ENCODE measurements at places on chromosomes 7 and 10. TPM values are rescaled to one million over a fixed set of nuclear protein-coding genes. Genes with fewer than 3 reads are reported as not detected.

GRCh38 chr10:128870830-128871597 lies 596.0 kb upstream of the MGMT start:
- H3K36me3 ChIP-seq, result no peaks in the 10 kb centered on the region
- H3K27me3 ChIP-seq, result no peaks in the 10 kb centered on the region
- no peak overlapping the region for H3K4me3 ChIP-seq
- no peak for DNase-seq
- no peak overlapping the region for H3K27ac ChIP-seq

GRCh38 chr10:104424719-104425118 lies 71.1 kb downstream of the CFAP58 start:
- no peaks in the 10 kb centered on the region for H3K4me1 ChIP-seq
- no peak for DNase-seq
- peaks cover 7% of the 10 kb centered on the region for H3K27me3 ChIP-seq
- H3K27ac ChIP-seq, result no peak overlapping the region
- H3K4me3 ChIP-seq, result no peak overlapping the region

- H3K27ac ChIP-seq, result peak overlapping the region; percentile 53
- peak; percentile 48 for DNase-seq
- H3K27me3 ChIP-seq, result no peaks in the 10 kb centered on the region
- H3K36me3 ChIP-seq, result no peaks in the 10 kb centered on the region
These were observed 147.1 kb downstream of the RGS10 start for GRCh38 chr10:119395280-119396007.

DNA sequence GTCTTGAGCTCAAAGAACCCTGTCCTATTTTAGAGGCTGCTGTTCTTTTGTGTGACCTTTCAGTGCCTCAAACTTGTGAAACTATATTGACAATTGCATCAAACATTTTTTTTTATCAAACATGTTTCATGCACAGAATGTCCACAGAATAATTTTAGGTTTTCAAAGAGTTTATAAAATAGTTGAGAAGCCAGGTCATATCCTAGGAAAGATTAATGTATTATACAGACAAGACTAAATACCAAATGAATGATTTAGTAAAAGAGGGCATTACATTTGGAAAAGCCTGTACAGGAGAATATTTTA lies 67.0 kb downstream of the CDK6 start:
- no peak overlapping the region for H3K27ac ChIP-seq
- DNase-seq, result no peak
- no peaks in the 10 kb centered on the region for H3K27me3 ChIP-seq
- no peaks in the 10 kb centered on the region for H3K4me1 ChIP-seq
- H3K4me3 ChIP-seq, result no peak overlapping the region
- no peaks in the 10 kb centered on the region for H3K36me3 ChIP-seq

- no peaks in the 10 kb centered on the region for H3K27me3 ChIP-seq
- no peak overlapping the region for H3K4me3 ChIP-seq
These were observed 50.9 kb downstream of the ZNF467 start for GRCh38 chr7:149722356-149722957.

DNA sequence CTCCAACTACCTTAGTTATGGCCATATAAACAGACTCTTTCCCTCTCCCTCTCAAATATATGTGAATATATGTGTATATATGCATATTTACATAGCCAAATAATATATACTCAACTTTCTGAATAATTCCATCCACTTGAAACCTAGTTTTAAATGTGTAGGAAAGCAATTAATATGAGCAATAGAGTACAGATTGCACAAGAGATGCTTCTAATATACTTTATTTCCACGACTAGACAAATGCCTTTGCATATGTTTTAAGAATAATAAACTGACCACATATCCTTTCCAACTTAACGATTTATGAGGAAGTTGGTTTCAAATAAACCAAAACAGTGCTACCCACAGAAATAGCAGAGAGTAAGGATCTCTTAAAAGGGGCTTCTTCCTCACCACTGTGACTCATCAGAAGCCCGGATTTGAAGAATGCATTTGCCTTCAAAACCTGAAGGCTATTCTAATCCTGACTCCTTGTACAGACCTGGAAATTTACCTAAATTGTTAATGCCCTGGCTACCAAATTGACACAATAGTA lies 266.3 kb downstream of the AHR start:
- no peaks in the 10 kb centered on the region for H3K27me3 ChIP-seq
- DNase-seq, result no peak
- no peak overlapping the region for H3K27ac ChIP-seq
- no peaks in the 10 kb centered on the region for H3K36me3 ChIP-seq
- no peaks in the 10 kb centered on the region for H3K4me1 ChIP-seq
- H3K4me3 ChIP-seq, result no peak overlapping the region

- H3K36me3 ChIP-seq, result no peaks in the 10 kb centered on the region
- peak; percentile 62 for DNase-seq
- peaks cover 13% of the 10 kb centered on the region for H3K4me1 ChIP-seq
- no peak overlapping the region for H3K4me3 ChIP-seq
- H3K27ac ChIP-seq, result no peak overlapping the region
These were observed 39.2 kb upstream of the COL1A2 start for GRCh38 chr7:94355454-94355853.

GRCh38 chr7:151247611-151248345 lies 716 bp downstream of the SMARCD3 start:
- DNase-seq, result no peak
- H3K27me3 ChIP-seq, result no peaks in the 10 kb centered on the region
- H3K4me1 ChIP-seq, result peaks cover 78% of the 10 kb centered on the region
- H3K27ac ChIP-seq, result peak overlapping the region; percentile 80

SLC39A12 gene
- total RNA-seq, result not detected

TMEM130 gene
- total RNA-seq, result 0.31 TPM

MRLN gene
- not detected for total RNA-seq

WNT8B gene
- not detected for total RNA-seq

CYP26C1 gene
- 0.13 TPM for total RNA-seq

NUTM2A gene
- 1.1 TPM for total RNA-seq

ADAM12 gene
- total RNA-seq, result 0.11 TPM

All from A673 (cell line).